ENCODE measurements at places on chromosomes 7 and 10.

GRCh38 chr7:158357898-158358821, 229.5 kb downstream of the PTPRN2 start:
- peak; percentile 29 for DNase-seq

- no peak for DNase-seq
These were observed 59.2 kb downstream of the MINDY3 start for GRCh38 chr10:15801147-15801546.

DNA sequence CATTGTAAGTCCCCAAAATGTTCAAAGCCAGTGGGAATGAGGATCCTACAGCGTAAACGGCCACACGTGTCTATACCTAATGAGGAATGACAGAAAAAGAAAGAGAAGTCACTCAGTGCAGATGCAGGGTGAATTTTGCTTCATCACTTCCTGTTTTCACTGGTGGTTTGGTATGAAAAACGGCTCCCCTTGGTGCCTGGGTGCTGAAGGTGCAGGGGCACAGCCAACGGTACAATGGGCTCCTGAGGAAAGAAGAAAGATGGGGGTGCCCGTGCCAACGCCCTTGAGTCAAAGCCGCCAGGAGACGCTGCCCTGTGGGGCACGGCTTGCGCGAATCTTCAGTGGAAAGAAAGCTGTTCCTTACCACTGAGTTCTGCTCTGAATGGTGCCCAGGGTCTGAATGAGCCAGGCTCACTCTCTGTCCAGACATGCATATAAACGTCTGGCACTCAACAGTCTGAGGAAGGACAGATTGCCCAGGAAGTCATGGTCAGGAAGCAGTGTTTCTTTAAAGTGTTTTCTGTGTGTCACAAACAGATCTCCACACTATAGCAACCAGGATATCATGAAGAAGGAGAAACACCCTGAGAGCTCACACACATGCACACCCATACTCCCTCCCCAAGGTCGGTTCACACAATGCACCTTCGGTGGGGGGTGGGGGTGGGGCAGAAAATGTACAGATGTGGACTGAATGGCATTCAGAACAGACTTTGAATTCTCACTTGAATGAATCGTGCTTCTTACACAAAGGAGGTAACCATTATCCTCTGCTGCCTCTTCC, 105.8 kb downstream of the ELMO1 start:
- peak; percentile 80 for DNase-seq

DNA sequence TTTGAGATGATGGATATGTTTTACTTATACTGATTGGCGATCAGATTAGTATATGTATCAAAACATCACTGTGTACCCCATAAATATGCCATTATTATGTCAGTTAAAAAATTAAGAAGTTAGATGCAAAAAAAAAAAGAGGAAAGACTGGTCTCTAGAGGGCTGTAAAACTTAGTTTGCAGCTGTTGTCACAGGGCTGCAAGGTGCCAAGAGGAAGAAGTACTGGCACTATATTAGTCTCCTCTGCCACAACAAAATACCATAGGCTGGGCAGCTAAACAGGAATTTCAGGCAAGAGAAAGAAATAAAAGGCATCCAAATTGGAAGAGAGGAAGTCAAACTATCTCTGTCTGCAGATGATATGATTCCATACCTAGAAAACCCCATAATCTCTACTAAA, 177.8 kb upstream of the PLPP4 start:
- DNase-seq: no peak

DNA sequence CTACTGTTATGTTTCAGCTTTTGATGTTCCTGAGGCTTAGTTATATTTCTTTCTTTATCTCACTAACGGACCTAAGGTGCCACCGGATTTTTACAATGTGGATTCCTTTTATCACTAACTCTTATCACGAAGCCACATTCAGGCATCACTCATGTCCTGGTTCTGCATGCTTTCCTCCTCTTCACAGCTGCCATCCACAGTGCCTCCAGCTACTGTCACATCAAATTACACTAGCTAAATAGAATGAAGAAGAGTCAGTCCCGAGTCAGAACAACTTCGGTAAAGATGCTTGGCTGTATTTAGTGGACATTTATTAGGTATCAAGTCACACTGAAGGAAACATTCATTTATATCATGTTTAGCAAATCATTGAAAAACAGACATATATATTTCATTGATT, 153.2 kb downstream of the NEBL start:
- DNase-seq: no peak

DNA sequence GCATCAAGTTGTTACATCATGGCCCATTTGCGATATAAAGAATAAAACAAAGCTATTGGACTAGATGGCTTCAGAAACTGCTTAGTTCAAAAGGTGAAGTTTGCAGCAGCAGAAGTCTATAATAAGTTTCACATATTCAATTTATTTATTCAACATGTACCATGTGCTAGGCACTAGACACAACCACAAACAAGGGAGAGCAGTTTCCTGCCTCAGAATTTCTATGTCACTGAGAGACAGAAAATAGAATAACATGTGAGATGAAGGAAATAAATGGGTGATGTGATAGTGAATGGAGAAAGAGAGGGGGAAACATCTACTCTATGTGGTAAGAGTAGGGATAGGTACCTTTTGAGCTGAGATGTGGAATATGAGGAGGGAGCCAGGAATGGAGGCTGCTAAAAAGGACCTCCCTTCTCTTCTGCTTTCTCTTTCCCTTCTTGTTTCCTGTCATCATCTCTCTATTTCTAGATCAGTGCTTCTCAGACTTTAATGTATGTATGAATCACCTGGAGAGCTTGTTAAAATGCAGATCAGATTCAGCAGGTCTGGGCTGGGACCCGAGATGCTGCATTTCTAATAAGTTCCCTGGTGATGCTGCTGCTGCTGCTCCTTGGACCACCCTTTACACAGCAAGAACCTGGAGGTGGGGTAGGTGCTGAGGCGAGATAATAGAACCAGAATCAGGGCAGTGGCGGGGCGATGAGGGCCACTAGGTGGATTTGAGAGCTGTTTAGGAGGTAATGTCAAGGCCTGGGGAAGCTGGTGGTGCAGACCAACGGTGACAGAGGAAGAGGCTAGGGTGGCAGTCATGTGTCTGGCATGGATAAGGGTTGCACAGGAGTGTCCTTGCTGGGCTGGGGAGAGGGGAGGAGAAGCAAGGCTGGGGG, 13.7 kb upstream of the INMT start:
- DNase-seq: no peak

DNA sequence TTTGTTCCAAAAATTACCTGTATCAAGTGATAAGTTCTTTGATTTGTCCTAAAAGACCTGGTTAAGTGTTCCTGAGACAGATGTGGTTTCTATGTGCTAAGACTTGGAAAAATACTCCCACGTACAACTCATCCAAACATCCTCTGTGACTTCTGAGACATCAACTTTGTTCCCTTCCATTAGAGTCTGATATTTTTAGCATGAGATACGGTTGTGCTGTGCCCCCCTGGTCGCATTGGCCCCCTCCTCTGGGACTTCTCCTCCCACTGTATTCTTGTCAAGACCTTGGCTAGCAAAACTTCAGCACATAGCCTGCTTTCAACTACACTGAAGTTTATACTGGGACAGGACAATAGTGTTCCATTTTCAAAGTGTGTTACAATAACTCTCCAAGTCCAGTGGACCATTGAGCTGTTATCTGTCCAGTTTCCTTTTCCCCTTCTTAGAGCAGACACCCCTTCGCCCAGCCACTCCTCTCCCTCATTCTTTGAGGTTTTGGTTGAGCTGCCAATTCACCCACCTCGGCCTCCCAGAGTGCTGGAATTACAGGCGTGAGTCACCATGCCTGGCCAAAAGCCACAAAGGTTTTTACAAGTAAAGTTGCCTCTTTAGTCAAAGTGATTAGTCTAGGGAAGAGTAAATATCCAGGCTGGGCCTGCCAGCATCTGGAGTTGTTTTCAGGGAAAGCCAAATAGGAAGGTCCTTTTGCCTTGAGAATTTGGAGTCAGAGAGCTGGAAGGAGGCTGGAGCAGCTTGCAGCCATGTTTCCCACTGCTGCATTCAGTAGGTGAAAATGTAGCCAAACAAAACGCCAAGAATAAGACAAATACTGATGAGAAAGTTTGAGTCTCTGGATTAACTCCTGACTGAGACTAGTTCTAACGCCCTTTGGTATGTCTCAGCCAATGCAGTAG, 17.8 kb upstream of the PDLIM1 start:
- DNase-seq: no peak

DNA sequence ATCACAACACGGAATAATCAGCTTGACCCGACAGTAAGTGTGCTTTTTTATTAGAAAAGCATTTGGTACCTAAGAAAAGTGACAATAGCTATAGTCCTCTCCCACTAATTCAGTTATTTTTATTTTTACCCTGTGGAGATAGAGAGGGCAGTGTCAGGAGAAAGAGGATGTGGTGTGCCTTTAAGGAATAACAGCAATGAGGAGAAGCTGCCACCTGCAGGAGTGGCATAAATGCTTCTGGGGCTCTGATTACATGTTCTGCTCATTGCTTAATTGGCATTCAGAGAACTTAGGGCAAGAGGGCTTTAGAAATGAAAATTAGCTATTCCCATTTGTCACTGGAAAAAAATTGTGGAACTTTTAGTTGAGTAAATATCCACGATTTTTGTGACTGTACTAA, 60.1 kb downstream of the DENND11 start:
- no peak for DNase-seq

DNA sequence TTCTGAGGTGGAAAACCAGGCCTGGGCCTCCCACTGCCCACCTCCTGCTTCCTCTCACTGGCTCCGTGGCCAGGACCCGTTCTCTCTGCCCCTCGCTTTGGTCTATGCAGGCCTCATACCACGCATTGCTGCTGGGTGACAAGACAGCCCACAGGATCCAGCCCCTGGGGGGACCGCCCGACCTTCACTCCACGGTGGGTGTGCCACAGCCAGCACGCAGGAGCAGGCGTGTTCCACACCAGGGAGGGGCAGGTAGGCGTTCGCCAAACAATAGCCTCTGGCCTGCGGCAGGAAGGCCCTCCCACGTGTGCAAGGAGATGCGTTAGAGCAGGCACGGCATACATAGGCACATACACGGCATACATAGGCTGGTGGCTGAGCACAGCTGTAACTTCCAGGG, 233.4 kb downstream of the WDR37 start:
- DNase-seq: no peak

DNA sequence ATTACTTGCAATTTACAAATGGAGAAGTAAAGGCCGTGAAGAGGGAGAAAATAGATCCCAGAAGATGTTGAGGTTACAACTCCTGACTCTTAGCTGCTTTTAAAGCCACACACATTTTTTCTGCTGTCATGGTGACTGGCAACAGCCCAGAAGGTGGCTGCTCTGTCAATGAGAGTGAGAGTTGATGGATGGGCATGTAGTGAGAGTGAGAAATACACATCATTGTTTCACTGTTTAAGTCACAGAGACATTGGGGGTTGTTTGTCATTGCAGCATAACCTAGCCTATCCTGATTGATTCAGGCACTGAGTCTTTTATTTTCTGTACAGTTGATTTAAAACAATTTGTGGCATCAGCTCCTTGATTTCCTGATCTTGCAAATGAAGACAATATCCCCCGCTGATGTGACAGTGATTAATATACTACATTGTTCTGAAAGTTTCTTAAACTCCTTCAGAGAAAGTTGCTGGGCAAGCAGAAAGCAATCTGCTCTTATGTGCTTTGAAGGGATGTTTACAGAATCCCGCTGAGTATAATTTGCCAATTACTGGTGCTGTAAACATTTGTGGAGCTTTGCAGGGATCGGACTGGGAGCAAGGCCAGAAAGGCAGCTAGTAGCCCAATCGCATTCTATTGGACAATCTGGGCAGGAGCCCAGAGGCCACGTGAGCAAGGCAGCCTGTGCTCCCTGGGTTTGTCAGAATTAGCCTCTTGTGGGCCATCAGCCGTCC, 229.6 kb downstream of the PRPF18 start:
- no peak for DNase-seq

GRCh38 chr7:138958391-138958956, 22.7 kb downstream of the KIAA1549 start:
- DNase-seq: no peak

GRCh38 chr7:91007371-91007770, 256.9 kb upstream of the FZD1 start:
- no peak for DNase-seq

DNA sequence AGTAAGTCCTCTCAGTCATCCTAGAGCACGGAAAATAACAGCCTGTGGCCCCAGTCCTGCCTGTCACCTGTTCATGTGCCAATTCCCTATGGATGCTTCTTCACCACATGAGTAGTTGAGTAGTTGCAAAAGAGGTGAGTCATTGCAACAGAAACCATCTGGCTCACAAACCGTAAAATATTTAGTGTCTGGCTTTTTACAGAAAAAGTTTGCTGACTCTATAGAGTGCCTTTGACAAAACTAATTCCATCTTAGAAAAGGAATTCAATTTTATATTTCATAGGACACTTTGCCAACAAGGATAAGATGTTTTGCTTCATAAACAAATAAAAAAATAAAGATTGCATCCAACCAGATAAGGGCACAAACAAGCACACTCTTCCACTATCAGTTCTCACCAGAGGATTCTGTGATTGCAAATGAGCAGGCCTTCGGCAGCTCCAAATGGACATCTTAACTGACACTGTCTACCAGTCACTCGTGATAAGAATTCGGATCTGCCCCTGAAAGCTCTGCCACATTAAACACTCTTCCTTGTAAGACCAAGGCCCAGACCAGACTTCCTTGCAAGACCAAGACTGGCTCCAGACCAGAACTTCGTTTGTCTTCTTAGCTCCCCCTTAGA, 242.7 kb upstream of the SEMA3C start:
- no peak for DNase-seq

DNA sequence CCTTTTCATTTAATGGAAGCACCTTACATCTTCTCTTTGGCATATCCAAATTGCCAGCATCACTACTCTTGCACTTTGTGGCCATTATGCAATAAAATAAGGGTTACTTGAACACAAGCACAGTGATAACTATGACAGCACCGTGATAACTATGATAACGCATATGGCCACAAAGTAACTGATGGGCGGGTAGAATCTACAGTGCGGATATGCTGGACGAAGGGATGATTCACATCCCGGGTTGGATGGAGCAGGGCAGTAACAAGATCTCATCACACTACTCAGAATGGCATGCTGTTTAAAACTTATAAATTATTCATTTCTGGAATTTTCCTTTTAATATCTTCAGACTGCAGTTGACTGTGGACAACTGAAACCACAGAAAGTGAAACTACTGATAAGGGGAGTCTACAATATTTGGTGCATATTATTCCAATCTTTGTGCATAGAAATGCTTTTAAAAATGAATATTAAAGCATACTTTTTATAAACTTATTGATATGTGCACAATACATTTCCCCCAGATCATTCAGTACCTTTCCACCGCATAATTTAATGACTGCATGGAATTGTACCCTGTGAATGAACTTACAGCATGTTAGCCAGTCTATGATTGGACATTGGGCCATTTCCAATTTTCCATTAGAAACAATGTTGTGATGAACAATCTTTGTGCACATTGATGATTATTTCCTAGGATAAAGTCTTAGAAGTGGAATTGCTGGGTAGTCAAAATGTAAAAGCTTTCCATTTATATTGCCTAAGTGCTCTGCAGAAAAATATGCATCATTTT, 136.4 kb downstream of the WNT2 start:
- DNase-seq: no peak

GRCh38 chr10:116538992-116539391, 6.7 kb upstream of the PNLIP start:
- no peak for DNase-seq
